Mesenchymal stem cell (in vitro differentiated cells and primary cell): ENCODE measurements at places on chromosomes 3 and 15.

- DNase-seq = no peak
Measured at GRCh38 chr3:30988769-30989168, 94.3 kb upstream of the GADL1 start.

DNA sequence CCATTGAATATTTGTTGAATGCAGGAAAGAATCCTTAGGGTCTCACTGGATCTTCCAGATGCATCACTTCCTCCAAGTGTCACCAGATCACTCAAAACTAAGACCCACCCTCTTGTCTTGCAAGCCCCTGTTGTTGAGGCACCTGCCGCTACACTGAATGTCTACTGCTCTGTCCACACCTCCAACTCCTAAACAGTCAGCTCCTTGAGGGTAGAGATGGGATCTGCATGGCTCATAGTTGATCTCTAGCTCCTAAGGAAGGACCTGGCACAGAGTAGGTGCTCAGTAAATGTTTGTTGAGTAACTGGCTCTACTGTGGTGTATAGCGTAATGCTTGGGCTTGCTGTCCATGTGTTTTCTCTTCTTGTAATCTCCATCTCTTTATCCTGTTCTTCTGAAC lies 8.8 kb downstream of the SLC6A20 start:
- no peak for DNase-seq

- DNase-seq = no peak
Measured at GRCh38 chr3:1830851-1831250, 267.8 kb upstream of the CNTN4 start.

DNA sequence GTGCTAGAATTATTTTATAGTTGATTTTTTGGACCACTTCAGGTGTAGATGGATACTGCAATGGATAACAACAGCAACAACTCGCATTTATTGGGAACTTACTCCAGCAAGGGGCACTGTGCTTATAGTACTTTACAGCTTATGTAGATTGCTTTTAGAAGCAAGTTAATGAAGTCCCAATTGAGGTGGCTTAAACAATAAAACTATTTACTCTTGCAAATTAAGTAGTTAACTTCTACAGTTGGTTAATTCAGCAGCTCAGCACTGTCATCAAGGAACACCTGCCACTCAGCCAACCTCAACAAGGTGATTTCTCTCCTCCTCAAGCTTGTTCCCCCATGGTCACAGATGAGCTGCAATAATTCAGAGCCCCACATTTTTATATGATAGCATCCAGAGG lies 124.1 kb downstream of the RASA2 start:
- DNase-seq = no peak

- peak; percentile 58 for DNase-seq
Measured at GRCh38 chr3:9067352-9067975, 104.2 kb upstream of the RAD18 start.
